Hematopoietic multipotent progenitor cell treated with erythropoietin and hydrocortisone succinate and interleukin-3 and kit ligand, for 17 days (in vitro differentiated cells): ENCODE measurements at places on chromosomes 5 and 9.

DNA sequence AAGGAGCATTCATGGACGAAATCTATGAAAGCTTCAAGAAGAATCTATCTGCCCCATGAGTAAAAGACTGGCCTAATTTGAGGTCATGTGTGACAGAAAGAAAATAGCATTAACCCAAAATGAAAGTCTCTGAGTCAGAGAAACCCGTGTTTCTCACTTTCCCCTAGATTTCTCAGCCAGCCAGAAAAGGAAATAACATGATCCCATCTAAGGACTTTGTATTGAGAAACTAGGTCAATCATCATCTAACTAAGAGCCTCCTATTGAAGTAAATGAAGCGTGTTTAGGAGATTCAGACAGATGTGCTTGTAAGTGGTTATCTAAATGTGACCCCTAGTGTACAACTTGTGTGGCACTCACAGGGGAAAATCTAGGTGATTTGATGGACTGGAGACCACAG, 77.3 kb upstream of the ZNF366 start:
- DNase-seq: no peak

- no peak for DNase-seq
Measured at GRCh38 chr5:59275170-59275509, 618.4 kb downstream of the PDE4D start.

- DNase-seq: no peak
Measured at GRCh38 chr9:134935701-134936345, 18.1 kb upstream of the FCN1 start.

- no peak for DNase-seq
Measured at GRCh38 chr5:161513942-161514341, 32.6 kb downstream of the GABRB2 start.

DNA sequence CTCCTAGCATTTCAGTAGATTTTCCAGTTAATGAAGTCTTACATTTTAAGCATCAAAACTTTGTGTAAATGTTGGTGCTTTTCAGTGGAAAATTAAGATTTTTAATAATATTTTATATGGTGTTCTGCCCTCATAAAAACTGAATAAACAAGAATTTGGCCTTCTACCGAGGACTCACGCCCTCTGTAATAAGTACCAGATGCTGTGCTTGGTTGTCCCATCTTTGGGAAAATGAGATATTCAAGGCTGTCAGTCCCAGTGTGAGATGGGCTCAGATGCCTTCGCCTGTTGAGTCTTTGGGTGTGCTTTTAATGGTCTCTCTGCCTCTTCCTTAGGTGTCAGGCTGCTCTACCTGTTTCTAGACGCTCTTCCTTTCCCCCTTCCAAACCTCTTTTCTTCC, 28.7 kb downstream of the GALNT12 start:
- no peak for DNase-seq

GRCh38 chr5:17951392-17952169, 317.3 kb downstream of the TAF11L14 start:
- DNase-seq: no peak

DNA sequence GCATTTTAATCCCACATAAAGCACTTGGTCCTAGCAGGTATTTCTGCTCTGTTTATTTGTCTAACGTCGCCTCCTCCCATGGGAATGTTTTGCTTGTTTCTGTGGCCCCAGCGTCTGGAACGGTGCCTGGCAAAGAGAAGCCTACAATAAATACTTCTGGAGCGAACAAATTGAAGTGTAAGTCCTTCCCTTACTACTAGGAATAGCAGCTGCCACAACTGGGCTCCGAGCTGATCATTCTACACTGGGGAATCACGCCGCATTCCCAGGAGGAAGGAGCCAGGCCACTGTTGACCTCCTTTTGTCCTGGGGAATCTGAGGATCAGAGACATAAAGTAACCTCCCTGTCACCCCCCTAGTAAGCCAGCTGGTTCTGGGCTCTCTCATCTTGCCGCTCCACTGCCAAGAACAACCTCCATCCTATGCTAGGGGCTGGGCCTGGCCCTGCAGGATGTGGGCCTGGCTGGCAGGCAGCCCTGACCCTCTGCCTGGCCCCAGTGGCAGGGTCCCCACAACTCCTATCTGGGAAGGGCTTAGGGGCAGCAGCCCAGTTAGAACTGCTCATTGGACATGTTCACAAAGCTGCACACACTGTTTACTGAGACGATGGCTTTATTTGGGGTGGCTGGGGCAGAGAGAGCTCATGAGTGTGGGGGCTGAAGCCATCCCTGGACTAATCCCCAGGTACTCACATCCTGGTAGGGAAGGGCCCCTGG, 82.8 kb downstream of the GTF3C4 start:
- DNase-seq: no peak

- no peak for DNase-seq
Measured at GRCh38 chr5:1748845-1749244, 50.8 kb downstream of the MRPL36 start.

- no peak for DNase-seq
Measured at GRCh38 chr5:96595300-96596090, 66.7 kb upstream of the CAST start.

- DNase-seq: no peak
Measured at GRCh38 chr9:137426018-137426681, 3.0 kb downstream of the NOXA1 start.

DNA sequence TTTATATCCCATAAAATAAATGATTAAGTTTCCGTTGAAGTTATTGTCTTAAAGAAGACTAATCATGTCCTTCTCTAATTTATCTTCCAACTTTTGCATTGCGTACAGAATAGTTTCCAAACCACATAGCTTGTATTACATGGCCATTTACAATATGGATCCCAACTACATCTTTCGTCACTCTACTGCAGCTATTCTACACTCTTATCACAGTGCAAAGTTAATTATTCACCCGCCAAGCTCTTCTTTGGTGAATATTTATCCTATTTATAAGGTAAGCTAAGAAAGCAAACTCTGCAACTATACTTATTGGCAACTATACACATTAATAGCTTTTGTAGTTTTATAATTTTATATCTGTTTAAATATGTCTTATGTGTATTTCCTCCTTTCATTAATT, 75.9 kb upstream of the ADAMTS19 start:
- no peak for DNase-seq

DNA sequence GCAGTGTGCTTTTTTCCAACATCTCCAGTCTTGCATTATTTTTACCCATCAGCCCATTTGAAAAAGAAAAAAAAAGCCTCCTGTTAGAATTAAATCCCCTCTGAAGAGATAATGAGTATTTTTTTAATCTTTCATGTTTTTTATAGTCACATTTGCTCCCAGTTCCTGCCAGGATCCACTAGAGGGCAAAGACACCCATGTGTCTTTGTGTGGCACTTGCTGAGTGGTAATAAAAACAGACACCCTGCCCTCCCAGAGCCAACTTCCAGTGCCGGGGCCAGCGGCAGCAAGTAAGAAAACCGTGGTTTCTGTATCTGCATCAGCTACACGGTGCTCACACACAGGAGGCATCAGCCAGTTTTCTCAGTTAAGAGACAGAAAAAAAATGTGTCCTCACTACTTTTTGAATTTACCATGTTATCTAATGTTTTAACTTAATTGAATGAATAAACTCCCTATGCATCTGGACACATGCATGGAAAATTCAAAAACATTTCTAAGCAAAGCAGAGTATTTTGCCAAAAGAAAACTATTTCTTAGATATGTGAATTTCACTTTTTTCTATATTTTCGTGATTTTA, 70.2 kb upstream of the PLEKHG4B start:
- no peak for DNase-seq

GRCh38 chr9:107929443-107929842, 439.9 kb upstream of the KLF4 start:
- no peak for DNase-seq

DNA sequence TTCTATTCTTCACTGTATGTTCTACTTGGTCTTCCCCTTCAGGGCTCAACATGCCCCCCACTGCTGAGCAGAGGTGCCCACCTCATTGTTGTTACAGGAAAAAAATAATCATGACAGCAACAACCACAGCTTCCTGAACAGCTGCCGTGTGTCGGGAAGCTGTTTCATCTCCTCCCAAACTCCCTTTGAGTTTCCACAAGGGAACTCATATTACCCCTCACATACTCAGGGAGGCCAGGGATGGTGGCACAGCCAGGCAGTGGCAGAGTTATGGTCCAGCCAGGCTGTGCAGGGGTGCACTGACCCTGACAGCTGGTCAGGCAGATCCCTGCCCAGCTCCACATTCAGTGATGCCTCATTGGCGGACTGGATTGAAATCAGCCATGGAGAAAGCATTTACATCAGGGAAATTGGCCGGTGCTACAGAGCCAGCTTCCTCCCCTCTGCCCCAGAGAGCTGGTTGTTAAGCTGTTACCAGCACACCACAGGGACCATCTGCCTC, 37.3 kb downstream of the SARDH start:
- DNase-seq: no peak

- DNase-seq: no peak
Measured at GRCh38 chr9:38620483-38621433, at the start of gene ANKRD18A. ANKRD18A (minus strand) TSS chr9:38620596; CDS start chr9:38620285, 311 bp downstream.

GRCh38 chr5:74325866-74326265, 314.7 kb downstream of the ENC1 start:
- DNase-seq: no peak

GRCh38 chr5:78628270-78628992, 20.1 kb downstream of the LHFPL2 start:
- DNase-seq: no peak

DNA sequence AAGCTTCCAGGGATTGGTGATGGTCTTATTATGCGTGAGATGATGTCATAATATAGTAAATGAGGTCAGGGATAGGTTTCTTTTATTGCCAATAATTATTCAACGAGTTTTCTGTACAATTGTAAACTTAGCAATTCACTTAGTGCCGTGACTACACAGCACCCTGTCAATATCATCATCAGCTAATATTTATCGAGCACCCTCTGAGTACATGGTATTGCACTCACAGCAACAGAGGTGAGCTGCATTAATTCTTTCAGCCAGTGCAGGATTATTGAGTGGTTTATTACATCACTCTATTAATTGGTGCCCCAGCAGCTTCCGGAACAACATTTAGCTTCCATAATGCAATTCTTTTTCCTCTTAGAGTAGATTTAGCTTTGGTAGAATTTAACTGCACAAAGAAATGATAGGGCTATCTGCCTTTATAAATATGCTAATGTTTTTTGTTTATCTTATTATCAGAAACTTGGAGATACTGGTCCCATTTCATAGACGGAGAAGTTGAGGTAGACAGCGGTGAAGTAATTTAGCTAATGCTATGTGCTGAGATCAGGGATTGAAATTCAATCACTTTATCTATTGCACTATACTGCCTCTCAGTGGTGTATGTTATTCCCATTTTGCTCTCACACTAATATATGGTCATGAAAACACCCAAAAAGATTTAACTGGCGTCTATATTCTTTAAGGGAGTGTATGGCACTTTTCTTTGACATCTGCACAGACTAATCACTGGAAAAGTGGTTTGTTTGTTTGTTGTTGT, 726.1 kb upstream of the WWC1 start:
- DNase-seq: no peak

DNA sequence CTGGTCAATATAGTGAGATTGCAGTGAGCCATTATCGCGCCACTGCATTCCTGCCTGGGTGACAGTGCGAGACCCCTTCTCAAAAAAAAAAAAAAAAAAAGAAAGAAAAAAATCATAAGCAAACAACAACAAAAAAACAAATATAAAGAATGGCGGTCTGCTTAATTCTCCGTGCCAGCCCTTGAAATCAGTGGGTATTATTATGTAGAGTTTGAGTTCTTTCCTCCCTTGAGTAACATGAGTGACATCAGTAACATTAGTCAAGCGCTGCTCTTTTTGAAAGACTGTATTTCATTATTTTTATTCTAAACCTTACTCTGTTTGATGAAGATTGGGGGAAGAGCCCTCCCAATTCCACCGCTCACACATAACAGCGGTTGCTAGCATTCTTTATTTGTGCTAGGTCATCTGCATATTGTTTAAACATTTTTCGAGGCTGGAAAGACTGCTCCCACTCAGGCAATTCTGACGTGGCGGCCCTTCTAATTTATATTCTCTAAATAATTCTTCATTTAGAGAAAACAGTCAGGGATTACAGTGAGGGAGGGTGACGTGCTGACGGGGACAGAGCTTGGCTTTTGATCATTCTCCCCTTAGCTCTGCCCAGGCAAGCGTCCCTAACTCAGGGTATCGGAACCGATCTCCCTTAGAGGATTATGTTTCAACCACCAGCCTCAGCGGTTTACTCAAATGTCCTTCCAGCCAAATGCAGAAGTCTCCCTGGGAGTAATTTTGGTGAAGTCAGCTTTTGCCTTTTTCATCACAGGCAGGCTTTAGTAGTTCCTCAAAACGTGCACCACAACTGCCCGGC, 860 bp upstream of the MARCHF6 start:
- DNase-seq: no peak

GRCh38 chr9:27451207-27451797, 72.8 kb upstream of the IFNK start:
- no peak for DNase-seq

DNA sequence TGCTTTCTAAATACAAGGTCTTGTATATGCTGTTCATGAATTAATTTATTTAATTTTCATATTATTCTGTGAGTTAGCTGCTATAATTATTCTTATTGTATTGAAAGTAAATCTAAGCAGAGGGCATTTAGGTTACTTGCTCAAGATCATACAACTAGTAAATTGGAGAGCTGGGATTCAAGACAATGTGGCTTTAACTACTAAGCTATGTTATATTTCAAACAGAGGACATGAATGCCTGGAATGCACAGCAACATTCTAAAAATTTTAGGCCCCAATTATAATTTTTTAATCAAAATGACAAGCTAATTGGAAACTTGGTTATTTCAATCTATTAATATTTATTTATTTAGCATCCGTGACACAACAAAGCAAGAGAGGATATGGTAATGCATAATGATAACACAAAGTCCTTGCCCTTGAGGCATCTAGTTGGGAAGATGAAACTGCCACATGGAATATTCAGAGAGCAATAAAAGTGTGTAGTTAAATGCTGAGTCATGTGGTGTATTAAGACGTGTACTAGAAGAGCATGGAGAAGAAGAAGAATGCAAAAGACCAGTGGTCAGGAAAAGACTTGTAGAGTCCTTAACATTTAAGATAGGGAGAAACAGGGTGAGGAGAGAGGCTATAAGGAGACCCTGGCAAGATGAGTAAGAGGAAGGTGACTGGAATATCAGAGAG, 24.4 kb downstream of the CTXN3 start:
- DNase-seq: no peak

DNA sequence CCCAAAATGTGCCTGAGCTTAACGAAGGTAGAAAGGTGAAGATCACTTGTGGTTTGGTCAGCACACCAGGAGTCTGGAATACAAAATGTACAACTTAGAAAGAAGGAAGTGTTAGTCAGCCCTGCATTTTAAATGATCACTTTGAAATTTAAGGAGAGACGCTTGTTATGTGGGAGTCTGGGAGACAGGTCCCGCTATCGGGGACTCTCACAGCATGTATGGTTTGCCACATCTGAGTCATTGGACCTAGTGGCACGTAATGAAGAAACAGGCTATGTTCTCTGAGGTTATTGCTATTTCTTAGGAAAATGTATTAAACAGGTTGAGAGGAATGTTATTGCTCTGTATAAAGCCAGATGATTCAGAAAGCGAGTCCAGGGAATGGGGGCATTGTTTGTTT, 2362.5 kb upstream of the WWC1 start:
- DNase-seq: no peak

GRCh38 chr9:91160599-91161464, 200.9 kb downstream of the AUH start:
- no peak for DNase-seq

- DNase-seq: no peak
Measured at GRCh38 chr9:40884072-40884901, 244.2 kb downstream of the FOXD4L6 start.

GRCh38 chr9:38437193-38437823, 13.1 kb upstream of the IGFBPL1 start:
- no peak for DNase-seq
